ENCODE measurements at places on chromosomes 12 and 14.

DNA sequence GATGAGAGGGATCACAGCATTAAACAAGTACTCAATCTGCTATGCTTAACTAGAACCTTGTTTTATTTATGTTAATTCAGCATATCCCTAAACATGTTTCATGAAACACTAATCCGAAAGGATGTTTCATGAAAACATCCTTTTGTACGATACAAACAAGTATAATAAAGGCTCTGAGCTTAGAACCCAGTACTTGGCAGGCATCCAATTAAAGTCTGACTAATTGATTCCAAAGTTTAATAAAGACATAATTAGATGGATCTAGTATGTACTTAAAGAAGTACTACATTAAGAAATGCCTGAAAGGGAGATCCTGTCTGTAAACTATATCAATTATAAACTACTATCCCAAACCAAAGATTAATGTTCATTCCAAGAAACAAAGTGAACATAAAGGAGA lies 51.8 kb downstream of the SCAF11 start:
- ATAC-seq, result no peak

DNA sequence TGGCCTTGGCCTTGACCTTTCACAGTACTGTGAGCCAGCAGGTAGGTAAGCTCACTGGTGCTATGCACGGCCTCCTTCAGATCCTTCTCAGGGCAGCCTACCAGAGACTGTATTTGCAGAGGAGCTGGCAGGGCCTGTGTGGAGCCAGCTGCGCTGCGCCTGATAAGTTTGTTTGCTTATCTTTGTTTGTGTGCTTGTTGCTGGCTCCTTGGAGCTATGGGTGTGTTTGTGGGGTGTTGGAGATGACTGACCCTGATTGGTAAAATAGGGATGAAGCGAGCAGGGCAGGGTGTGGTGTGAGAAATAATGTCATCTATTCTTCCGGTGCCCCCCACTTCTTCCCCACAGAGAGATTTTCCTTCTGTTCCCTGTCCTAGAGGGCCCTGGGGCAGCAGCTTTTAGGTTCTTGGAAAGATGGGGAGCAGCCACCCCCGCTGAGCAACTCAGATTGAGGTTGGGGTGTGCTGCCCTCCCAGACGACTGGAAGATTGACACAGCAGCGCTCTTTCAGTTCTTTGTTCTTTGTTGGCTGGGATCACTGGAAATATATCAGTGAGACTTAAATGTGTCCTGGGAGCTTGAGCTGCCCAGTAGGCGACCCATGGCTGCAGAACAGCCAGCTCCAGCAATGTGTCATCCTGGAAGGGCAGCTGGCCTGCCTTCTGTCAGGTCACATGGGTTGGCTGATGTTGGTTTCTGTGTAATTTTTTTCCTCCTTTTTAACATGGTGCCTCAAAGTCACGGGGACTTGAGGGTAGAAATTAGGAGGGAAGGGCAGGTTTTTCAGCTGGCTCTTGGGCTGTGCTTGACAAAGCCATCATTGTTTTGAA lies 19.6 kb downstream of the MLXIP start:
- ATAC-seq, result no peak

DNA sequence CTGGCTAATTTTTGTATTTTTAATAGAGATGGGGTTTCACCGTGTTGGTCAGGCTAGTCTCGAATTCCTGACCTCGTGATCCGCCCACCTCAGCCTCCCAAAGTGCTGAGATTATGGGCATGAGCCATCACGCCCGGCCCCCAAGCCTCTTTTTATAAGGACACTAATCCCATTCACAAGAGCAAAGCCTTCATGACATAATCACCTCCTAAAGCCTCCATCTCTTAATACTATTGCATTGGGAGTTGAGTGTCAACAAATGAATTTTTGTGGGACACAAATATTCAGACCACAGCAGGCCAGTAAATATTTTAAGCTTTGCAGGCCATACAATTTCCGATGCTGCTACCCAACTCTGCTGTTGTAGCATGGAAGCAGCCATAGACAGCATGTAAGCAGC lies 10.9 kb downstream of the RNF212B start:
- ATAC-seq, result no peak

- ATAC-seq, result peak; percentile 73
Observed at GRCh38 chr12:90510948-90511347, 444.0 kb downstream of the CCER1 start.

- ATAC-seq, result no peak
Observed at GRCh38 chr12:40996091-40996490, 192.0 kb upstream of the PDZRN4 start.

GRCh38 chr14:96445844-96446710 lies 54.1 kb downstream of the AK7 start:
- ATAC-seq, result no peak

GRCh38 chr12:122886851-122887818 lies 8.8 kb downstream of the VPS37B start:
- peak; percentile 74 for ATAC-seq

GRCh38 chr14:39488600-39488999 lies 56.4 kb upstream of the FBXO33 start:
- ATAC-seq, result no peak

DNA sequence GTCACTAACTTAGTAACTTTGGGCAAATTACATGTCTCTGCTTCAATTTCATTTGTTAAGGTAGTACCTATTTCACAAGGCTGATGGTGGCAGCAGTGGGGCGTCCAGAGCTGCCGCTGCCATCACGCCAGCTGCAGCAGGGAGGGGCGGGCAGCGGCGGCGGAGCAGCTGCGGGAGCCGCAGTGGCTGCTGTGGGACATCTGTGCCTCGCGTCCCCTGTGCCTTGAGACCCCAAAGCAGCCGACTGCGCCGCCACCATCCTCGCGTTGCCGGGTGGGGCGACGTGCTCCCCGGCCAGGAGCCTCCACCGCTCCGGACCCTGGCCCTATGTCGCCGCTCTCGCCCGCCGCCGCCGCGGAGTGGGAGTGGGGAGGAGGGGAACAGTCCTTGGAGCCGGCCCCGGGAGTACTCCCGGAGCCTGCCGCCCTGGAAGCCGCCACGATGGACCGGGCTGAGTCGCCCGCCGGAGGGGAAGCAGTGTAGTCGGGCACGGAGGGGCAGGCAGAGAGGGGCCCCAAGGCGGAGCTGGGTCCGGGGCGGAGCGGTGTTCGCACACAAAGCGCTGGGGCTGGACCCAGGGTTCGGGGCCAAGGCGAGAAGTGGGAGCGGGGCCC lies 51.4 kb downstream of the A2M start:
- peak; percentile 94 for ATAC-seq

GRCh38 chr12:116257215-116257614 lies 20.3 kb downstream of the MED13L start:
- no peak for ATAC-seq

DNA sequence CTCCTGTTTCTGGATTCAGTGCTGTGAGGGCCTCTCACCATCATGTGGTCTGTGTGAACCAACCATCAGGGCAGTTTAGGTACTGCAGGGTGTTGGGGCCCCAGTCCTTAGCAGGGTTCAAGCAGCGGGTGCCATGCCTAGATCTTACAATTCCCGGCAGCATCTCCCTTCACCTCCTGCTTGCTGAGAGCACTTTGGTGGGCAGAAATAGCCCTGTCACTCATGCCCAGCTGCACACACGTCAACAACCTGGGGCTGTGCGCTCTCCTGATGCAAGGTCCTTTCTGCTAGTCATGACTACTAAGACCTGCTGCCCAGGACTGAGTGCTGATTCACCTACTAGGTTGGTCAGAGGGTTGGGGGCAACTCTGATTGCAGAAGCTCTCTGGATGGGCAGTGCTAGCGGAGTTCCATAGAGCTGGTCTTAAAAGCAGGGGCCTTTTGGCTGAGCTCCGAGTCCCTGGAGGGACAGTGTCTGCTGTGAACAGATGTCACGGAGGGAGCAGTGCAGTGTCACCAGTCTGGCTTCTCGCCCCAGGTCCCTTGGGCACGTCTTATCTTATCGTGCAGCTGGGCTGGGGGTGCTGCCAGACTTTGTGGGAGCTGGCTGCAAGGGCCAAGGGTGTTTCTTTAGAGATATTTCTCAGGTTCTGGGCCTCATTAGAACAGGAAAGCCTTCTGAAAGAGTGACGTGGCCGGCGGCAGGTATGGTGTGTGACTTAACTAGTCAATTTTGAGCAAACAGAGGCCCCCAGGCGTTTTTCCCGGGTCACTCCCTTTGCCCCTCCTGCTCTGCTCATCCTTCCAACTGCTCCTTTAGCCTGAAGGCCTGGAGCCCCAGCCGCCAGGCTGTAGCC lies 71.8 kb downstream of the NINJ2 start:
- ATAC-seq, result no peak

- ATAC-seq, result no peak
Observed at GRCh38 chr14:101246894-101247841, 314.1 kb upstream of the DIO3 start.

DNA sequence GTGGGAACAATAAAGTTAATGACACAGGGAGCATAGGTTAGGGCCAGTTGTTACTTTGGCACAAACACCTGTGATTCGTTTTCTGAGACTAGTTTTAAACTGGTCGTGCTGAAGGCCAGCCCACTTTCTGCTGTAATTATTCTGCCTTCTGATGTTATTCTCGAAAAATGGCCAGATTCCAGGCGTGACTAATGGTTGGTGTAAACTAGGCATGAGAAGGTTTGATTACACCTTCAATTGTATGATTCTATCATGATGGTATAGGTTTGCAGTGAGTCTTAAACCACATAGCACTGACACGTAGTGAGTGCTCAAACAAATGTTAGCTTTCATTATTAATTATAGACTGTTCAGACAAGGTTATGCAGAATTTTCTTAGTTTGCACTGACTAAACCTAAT lies 39.0 kb downstream of the CKB start:
- peak; percentile 21 for ATAC-seq

GRCh38 chr12:95204141-95204866 lies 13.0 kb downstream of the FGD6 start:
- peak; percentile 59 for ATAC-seq

DNA sequence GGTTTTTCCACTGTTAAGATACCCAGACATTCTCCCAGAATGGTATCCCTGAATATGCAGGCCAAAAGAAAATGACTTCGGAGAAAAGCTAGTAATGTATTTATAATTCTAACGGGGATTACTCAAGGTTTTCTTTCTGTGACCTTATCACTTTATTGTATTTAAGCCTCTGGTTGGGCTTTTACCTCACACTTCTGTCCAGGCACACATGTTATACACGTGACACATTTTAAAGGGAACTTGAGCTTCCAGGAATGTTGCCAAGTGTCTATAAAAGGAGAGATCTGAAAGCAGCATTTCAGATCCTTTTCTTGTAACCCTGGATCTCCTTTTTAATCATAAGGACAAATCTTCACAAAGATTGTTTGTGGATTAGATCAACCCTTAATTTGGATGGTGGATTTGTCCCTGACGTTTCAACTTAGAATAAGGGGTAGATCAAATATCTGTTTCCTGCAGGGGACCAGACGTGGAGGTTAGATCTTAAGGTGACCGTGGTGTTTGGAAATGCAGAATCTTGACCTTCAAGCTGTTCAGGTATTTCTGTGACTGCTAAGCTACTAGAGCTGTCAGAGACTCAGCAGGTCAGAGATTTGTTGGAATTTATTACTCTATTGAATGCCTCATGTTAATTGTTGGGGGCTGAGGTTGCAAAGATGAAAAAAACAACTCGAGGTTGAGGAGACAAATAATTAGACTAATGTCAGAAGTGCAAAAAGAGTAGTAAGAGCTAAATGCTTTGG lies 1.5 kb downstream of the CIPC start:
- no peak for ATAC-seq

DNA sequence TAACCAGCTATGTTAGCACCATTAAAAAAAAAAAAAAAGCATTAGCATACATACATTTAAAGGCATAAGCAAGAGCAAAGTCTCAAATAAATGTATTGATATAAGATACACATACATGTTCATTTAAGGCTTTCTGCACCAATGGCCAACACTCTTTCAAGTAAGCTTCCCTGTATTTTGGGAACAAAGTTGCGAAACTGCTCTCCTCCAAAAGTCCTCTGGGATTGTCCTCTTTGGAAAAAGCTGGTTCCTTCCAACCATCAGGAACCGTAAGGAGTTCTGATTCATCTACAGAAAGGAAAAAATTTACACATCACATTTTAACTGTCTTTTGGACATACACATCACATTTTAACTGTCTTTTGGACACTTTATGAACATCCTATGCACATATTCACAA lies 3.2 kb downstream of the KRR1 start:
- no peak for ATAC-seq

GRCh38 chr14:94517248-94517640 lies 8.0 kb upstream of the SERPINA12 start:
- ATAC-seq, result no peak

- ATAC-seq, result no peak
Observed at GRCh38 chr12:76916170-76916540, 37.3 kb upstream of the CSRP2 start.

- ATAC-seq, result no peak
Observed at GRCh38 chr12:124739953-124740561, 123.6 kb downstream of the SCARB1 start.

- no peak for ATAC-seq
Observed at GRCh38 chr12:100706033-100706432, 88.5 kb upstream of the ANO4 start.

DNA sequence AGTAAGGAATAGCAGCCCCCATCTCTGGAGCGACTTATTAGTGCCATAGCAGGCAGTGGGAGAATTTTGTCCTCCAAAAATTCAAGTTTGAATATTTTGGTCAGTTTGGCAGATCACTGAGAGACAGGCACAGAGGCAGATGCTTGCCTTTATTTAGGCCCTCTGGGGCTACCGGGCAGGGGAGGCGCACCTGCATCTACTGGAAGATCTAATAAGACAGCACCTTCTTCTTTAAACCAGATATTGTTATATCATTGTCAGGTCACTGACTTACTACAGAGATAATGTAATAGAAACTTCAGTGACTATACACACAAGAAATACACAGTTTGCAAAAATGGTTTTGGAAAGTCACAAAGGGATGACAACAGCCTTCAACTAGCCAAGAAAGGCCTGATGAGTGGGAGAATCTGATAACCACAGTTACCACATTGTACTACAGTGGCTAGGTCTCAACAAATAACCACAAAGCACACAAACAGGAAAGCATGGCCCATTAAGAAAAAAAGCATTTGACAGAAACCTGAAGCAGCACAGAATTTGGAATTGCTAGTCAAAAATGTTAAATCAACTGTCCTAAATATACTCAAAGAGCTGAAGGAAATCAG lies 56.8 kb downstream of the CDK17 start:
- peak; percentile 99 for ATAC-seq
